Endothelial cell (in vitro differentiated cells): ENCODE measurements at places on chromosomes 3 and 15. TPM values are rescaled to one million over a fixed set of nuclear protein-coding genes. Genes with fewer than 3 reads are reported as not detected.

Gene IL5RA
- total RNA-seq: not detected

GRCh38 chr3:121895121-121895520 is 920 bp downstream of the SLC15A2 start:
- DNase-seq: no peak

DNA sequence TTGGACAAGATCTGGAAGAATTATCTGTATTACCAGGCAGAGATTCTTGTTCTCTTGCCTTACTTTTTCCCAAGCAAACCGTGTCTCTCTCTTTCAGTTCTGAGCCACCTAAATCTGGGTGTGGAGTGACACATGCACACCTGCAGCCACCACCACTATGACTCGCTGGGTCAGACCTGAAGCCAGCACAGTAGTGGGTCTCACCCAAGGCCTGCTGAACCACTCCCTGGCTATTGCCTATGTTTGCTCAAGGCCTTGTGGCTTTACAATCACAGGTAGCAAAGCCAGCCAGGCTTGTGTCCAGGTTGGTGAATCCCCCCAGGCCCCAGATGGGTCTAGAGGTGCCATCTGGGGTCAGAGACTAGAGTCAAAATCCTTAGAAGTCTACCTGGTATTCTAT is 28.7 kb upstream of the COPB2 start:
- DNase-seq: no peak

GRCh38 chr3:36736301-36736700 is 28.1 kb downstream of the DCLK3 start:
- DNase-seq: no peak

GRCh38 chr15:71097890-71098289 is 17.4 kb upstream of the THSD4 start:
- no peak for DNase-seq

DNA sequence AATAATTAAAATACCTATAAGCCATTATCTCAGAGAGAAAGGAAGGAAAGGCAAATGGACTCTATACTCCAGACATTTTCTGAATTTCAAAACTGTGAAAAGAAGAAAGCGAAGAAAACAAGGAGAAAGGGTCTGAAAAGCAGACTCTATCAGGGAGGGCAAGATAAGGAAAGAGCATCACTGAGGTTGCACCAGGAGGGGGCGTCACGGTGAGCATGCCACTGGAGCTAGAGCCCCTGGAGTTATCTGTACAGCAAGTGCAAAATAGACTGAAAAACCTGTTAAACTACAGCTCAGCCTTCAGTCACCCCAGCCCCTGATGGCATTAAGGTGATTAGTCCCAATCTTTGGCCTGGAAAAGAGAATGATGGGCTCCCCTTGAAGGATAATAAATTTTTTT is 514.3 kb downstream of the GABRG3 start:
- DNase-seq: no peak

- no peak for DNase-seq
Measured at GRCh38 chr15:36791844-36792571, 212.6 kb downstream of the CDIN1 start.

- no peak for DNase-seq
Measured at GRCh38 chr3:194166682-194167479, 30.9 kb downstream of the HES1 start.

- DNase-seq: no peak
Measured at GRCh38 chr3:73753985-73754384, 129.2 kb upstream of the PDZRN3 start.

- no peak for DNase-seq
Measured at GRCh38 chr3:123405021-123405420, 43.9 kb downstream of the ADCY5 start.

DNA sequence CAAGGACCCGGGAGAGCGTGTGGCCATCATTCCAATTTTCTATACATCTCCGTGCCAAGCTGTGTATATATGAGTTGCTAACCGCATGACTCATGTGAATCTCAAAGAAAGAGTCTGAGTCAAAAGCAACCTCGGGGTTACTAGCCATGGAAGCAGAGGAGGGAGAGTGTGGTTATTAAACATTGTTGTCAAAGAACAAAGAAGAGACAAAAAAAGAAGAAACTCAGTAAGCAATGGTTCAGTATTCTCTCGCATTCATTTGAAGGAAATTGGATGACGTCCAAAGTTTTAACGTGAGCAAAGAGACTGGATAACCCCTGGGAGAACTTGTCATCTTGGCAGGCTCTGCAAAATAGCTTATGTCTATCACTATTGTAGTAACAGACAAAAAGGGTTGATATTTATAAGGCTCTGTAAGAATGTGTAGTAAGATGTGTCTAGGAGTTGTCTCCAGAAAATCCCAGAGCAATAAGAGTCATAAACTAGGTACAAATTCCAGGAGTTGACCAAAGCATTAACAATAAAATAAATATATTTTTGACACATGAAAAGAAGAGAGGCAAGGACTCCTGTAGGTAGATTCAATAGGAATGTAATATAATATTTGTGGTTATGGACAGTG is 52.8 kb upstream of the GRM7 start:
- DNase-seq: no peak

- no peak for DNase-seq
Measured at GRCh38 chr3:138438896-138439295, 4.5 kb downstream of the ESYT3 start.

GRCh38 chr3:188712248-188712924 is 459.4 kb upstream of the TPRG1 start:
- DNase-seq: no peak

DNA sequence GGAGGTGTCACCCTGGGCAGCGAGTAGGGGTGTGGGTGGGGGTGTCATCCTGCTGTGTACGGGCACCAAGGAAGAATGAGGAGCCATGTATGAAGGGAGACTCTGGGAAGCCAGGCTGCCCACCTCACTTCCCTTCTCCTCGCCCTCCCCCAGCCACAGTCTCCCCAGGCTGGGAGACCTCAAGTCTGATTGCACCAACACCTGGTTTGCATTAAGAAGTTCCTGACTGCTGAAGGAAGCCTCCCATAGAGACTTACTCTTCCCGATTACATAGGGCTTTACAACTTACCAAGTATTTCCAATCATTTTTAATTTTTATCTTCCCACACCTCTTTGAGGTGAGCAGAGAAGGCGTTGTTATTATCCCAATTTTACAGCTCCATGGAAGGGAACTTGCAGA is 29.5 kb upstream of the SMAD3 start:
- no peak for DNase-seq

GRCh38 chr3:98754483-98754882 is 8.7 kb upstream of the ST3GAL6 start:
- DNase-seq: no peak

- no peak for DNase-seq
Measured at GRCh38 chr3:31196881-31197364, 302.5 kb upstream of the GADL1 start.

DNA sequence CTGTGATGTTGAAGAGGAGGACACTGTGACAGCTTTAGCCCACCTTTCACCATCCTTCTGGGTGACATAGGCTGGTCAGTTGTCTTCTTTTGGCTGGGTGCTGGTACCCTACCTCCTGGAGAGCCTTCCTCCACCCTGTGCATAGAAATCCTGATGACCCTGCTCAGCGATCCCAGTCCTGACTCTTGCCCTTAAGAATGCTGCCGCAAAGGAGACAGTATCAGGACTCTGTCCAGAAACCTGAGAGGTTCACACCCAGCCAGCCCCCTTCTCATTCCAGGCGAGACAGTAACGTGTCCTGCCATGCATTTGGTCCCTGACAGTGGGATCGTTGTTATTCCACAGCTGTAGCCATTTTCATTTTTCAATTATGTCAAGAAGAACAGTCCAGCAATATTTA is 312.8 kb upstream of the CHRM5 start:
- no peak for DNase-seq

Gene NANOGP8
- total RNA-seq: 0.64 TPM

DNA sequence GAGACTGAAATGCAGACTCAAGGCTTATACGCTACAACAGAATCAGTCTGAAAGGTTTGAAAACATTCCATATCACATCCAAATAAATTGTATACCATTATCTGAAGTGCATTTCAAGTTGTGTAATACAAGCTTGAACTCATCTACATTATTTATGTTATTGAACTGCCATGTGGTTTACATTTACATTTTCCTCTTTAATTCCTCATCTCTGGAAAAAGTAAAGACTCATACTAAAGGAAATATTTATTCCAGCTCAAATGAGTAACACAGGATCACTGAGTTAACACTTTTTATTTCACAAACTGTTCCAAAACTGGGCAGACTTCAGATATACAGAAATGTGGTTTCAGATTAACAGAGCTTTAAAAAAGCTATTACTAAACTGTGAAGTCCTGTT is 282.5 kb downstream of the ULK4 start:
- DNase-seq: no peak

Gene TAGLN3
- total RNA-seq: 0.72 TPM

Gene C15orf62
- not detected for total RNA-seq

- no peak for DNase-seq
Measured at GRCh38 chr15:62853114-62853840, 189.3 kb upstream of the TPM1 start.

DNA sequence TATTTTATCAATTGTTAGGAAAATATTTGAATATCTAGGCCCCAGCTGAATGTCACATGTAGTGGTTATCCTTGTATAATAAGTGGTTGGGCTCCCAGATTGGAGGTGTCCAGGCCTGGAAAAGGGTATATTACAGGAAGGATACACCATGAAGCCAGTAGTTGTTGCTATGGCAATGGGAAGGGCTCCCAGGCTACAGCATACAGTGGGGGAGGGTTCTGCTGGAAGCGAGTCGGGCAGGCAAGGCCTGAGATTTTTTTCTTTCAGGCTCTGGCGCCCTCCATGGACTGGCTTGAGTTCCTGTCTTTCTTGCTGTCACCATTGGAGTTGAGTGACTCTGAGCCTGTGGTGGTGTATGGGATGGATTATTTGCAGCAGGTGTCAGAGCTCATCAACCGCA is 8.9 kb downstream of the ECE2 start:
- DNase-seq: peak; percentile 70

Gene SV2B
- total RNA-seq: 0.26 TPM

GRCh38 chr15:41567862-41568261 is 8.8 kb downstream of the TYRO3 start:
- DNase-seq: no peak

DNA sequence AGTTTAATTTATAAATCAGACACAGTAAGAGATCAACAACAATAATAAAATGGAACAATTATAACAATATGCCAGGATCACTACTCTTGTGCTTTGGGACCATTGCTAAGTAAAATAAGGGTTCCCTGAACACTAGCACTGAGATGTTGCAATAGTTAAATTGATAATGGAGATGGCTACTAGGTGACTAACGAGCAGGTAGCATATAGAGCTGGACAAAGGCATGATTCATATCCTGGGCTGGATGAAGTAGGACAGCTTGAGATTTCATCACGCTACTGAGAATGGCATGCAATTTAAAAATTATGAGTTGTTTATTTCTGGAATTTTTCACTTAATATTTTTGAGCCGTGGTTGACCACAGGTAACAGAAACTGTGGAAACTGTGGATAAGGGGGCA is 20.7 kb upstream of the MYZAP start:
- no peak for DNase-seq

Gene SCAMP5
- total RNA-seq: 132 TPM

GRCh38 chr15:39682366-39682765 is 100.3 kb downstream of the FSIP1 start:
- no peak for DNase-seq

Gene SPINK8
- not detected for total RNA-seq

DNA sequence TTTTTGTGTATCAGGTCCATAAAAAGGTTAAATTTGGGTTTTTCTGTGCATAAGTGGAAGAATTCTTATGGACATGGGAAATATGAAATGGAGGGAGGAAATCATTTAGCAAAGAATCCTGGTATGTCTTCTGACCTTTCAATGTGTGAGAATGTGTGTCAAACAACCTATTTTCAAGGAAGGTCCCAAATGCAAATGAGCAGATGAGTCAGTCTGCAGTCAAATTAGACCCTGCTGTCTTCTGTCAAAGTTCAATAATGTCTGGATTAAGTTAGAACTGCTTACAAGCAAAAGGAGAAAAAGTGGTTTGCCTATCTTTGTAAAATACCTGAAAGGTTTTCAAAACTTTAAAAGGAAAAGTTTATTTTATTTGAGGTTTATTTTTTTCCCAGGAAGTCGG is 15.3 kb downstream of the FBN1 start:
- DNase-seq: no peak

GRCh38 chr15:68582236-68582635 is 3.4 kb downstream of the CORO2B start:
- DNase-seq: no peak

- DNase-seq: no peak
Measured at GRCh38 chr3:40924559-40925141, 274.7 kb upstream of the CTNNB1 start.

GRCh38 chr3:20696388-20697150 is 510.6 kb upstream of the SGO1 start:
- no peak for DNase-seq

DNA sequence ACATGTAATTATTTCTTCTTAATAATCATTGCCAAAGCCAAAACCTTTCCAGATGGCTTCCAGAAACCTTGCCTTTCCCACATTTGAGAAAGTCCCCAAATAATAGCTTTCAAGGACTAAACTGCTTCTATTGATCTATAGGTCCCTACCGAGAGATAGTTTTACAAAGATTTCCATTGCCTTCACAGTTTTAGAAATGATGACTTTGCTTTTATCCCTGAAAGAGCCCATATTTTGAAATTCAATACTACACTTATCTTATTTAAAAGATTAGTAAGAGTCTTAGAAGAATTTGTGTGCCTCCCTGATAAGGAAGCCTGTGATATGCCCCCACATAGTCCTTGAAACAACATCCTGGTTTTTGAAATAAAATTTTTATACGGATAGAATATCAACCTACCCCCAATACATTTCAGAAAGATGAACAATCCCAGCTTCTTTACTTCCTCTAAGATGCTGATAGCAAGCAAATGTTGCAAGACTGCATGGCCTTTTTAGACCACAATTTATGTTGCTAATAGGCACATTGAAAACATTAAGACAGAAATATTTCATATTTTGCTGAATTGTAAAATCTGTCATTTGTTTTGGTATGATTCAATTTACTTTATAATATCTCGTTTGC is 146.3 kb downstream of the TMCO5A start:
- no peak for DNase-seq

DNA sequence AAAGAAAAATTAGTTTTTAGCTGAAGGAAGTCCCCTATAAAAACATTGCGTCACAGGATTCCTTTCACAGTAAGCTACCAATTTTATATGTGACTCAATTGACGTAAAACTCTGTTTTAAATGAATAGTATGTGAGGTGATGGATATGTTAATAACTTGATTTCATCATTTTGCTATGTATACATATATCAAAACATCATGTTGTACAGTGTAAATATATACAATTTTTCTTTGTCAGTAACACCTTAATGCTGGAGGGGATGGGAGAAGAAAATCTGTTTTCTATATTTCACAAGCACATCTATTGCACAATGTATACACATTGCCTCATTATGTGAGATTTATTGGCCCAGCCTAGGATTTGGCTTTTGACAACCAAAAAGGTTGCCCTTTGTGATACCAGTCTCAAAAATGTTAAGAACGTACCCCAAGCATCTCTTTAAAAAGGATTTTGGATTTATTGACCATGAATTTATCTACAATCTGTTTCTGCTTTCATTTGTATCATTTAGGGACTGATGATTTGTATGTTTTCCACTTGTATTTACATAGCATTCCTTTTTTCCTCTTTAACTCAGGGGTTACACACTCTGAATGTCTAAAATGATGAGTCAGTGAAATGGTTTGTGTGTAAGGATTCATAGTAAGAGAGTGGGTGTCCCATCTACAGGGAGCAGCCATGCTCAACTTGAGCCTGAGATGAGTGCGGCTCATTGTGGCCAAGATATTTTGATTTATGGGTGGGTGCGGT is 62.6 kb downstream of the CRTC3 start:
- DNase-seq: no peak

Gene INO80
- total RNA-seq: 26.6 TPM
